ENCODE measurements at places on chromosomes 5 and 9. TPM values are rescaled to one million over a fixed set of nuclear protein-coding genes. Genes with fewer than 3 reads are reported as not detected.

DNA sequence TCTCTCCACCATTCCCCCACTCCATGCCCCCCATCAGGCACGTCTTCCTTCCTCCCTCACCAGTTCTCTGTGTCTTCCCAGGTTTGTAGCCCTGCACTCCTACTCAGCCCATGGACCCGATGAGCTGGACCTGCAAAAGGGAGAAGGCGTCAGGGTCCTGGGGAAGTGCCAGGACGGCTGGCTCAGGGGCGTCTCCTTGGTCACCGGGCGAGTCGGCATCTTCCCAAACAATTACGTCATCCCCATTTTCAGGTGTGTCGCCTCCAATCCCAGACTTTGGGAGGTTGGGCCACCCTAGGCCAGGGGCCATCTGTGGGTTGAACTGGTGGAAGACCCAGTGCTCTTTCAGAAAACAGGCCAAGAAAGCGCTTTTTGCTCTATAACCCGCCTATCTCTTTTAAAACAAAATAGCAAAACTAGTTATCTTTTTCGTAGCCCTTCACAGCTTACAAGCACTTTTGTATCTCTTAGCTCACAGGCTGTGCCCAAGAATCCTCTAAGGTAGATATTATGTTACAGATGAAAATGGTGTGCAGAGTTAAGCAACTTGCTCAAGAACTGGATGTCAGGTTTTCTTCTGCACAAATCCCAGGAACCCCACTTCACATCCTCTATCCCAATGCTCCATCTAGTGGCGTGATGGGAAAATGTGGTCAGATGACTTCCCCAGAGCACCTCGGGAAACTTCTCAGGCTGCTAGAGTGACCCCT, 56.2 kb downstream of the PLAC8L1 start:
- peak; percentile 43 for DNase-seq

DNA sequence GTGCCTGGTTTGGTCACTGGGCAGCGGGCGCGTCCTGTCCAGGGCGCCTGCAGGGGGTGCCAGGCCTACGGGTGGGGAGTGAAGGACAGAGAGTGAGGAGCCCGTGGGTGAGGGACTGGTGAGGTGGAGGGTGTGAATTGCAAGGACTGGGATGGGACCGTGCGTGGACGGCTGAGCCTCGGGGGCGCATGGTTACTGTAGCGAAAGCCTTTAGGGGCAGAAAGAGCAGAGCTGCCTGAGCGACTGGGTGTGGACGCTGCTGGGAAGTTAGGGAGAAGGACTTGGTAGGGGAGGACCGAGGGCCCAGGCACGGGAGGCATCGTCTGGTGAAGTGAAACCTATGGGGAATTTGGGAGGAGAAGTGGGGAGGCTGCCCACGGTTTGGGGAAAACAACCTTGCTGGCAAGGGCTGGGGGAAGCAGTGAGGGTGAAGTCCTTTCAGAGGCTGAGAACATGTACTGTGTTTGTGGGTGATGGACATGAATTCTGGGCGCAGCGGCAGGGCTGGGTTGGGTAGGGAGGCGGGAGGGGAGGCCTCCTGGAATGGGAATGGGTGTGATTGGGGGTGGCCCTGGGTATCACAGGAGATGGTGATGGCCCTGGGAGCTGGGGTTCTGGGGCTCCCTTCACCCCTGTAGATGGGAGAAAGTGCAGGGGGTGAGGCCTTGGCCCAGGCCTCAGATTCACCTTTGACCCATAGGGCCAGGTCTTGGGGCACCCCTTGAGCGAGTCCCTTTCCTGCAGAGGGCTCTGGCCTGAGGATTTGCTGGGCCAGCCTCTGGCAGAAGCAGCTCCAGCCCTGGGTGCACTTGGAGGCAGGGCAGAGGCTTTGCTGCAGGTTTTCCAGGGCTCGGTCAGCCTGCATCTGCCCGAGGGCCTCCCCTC, 1.7 kb upstream of the TOR4A start:
- no peak for DNase-seq

GRCh38 chr9:109085510-109085909, 34.2 kb downstream of the TMEM245 start:
- DNase-seq, result no peak

GRCh38 chr9:137672907-137673791, 54.3 kb downstream of the EHMT1 start:
- DNase-seq, result no peak

DNA sequence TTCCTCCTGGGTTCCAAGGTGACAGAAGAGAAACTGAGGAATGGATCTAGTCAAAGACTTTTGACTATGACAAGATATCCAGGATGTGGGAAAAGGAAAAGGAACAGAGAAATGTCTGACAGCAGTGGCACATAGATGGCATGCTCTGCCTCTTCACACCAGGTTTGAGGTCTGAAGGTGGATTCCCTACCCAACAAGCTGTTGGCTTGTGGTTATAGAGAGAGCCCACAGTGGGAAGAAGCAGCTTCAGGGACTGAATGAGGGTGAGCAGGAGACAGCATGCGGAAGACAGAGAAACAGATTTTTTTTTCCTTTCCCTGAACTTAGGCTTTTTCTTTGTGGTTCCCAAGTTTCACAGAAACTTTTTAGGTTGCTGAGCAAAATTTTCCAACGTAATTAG, 20.6 kb downstream of the IFNW1 start:
- DNase-seq, result no peak

- no peak for DNase-seq
These were observed 22.3 kb downstream of the ERGIC1 start for GRCh38 chr5:172856336-172856735.

DNA sequence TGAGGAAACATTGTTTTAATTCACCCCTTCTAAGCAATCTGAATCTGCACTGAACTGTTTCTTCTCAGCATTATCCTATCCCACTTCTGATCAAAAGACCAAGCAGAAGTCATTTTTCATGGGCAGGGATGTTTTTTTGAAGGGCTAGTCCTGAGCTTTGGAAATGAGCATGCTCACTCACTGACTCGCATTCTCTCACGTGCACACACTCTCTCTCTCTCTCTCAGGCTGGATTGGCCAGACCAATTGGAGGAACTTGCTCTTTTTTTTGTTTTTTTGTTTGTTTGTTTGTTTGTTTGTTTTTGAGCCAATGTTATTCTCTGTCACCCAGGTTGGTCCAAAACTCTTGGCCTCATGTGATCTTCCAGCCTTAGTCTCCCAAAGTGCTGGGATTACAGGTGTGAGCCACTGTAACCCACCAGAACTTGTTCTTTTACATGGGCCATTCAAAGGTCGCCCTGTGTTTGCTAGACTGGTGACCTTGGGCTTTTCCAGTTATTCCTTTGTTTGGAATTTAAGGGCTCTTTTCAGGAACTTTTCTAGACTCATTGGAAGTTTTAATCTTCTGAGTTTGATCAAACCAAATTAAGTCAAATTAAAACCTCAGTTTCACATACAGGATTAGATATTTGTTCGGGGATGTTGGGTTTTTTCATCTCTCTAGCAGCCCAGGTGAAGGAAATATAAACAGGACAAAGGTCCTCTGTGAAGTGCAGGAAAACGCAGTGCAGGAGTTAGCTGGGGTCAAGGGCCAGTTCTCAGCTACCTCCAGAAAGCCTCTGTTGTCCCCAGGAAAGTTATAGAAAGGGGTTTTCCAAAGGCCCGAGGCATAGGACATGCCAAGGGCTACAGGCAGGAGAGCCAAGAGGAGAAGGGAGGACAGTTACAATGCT, 13.1 kb downstream of the FAXDC2 start:
- no peak for DNase-seq

DNA sequence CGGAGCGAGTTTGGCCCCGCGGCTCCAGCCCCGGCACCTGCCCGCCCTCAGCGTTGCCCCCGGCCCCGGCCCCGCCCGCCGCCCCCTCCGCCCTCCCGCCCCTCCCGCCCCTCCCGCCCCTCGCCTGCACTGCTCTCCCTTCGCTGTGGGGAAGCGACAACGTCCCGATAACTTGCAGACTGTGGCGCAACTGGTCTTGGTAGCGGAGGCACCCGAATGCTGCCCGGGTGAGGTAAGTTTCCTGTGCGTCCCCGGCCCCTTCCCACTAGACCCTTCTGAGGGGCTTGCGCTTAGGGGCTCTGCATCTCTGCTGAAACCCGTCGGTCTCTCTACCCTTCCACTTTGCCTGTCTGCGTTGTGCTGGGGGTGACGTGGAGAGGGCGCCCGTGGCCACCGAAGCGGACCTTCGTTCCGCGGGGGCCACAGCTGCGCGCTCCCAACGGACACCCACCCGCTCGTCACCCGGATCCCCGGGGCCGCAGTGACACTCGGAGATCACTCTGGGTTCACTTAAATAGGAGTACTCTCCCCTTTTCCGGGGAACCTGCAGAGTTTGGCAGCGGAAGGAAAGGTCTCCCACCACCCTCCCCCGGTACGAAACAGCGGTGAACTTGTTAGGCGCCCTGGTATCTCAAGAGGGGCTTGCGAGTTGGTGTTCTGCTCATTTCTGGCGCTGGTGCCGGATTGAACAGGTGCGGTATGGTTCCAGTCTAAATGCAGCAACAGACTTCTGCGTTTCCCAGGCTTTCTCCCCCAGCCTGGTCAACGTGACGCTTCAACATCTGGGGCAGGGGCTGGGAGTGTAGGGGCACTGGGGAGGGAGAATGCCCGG, 707 bp downstream of the PIP5K1B start:
- DNase-seq, result peak; percentile 46

DNA sequence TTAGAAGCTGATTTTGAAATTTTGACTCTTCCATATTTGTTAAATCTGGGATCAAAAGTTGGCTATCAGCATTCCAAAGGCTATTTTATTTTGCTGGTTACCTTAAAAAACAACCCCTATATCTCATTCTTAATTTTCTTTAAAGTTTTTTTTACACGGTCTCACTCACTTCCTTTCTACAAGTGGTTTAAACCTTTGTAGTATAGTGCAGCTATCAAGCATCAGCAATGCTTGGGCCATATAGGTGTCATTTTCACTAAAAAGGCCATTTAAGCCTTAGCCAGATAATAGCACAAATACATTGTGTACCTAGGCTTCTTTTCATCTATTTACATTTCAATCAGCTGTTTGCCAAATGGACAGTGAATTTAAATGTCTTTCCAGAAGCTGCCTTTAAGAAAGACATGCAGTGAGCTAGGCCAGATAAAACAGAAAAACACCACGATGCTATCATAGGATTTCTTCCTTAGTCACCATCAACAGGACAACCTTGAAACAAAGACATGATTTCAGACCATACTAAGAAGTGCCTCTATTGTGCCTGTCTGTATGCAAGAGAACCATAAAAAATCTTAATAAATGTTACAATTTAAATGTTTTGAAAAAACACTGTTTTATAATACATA, 104.2 kb downstream of the RAPGEF6 start:
- no peak for DNase-seq

DNA sequence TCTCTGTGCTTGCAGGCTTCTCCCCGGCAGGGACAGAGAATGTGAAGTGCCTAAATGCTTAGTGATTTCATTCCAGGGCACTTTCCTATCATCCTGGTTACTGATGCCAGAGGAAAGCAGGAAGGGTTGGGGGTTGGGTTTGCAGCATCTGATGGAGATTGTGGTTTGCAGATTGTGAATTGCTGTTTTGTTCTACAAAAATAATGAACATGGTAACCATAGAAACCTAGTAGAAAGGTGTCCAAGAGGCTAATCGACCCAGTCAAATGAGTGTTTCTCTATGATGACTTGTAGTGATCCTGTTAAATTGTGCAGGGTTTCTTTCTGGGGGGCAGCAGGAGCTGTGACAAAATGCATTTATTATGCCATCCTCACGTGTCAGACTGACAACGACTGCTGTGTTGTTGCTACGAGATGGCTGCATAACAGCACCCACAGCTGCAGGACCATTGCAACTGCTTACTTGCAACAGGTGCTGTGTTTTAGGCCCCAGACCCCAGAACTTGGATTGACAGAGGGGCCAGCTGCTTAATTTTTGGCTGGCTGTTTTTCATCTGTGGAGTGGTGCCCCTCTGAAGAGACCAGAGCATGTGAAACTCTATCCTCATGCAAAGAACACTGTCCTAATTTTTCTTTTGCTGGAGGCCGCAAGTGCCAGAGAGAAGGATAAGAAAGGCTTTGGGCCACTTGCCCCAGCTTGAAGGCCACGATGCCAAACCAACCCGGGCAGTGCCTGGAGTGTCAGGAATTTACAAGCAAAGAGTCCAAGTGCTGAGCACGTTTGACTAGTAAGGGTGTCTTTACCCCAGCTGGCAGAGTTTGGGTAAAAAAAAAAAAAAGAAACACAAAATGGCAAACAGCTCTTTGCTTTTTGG, 397.8 kb downstream of the GADD45G start:
- DNase-seq, result no peak

DNA sequence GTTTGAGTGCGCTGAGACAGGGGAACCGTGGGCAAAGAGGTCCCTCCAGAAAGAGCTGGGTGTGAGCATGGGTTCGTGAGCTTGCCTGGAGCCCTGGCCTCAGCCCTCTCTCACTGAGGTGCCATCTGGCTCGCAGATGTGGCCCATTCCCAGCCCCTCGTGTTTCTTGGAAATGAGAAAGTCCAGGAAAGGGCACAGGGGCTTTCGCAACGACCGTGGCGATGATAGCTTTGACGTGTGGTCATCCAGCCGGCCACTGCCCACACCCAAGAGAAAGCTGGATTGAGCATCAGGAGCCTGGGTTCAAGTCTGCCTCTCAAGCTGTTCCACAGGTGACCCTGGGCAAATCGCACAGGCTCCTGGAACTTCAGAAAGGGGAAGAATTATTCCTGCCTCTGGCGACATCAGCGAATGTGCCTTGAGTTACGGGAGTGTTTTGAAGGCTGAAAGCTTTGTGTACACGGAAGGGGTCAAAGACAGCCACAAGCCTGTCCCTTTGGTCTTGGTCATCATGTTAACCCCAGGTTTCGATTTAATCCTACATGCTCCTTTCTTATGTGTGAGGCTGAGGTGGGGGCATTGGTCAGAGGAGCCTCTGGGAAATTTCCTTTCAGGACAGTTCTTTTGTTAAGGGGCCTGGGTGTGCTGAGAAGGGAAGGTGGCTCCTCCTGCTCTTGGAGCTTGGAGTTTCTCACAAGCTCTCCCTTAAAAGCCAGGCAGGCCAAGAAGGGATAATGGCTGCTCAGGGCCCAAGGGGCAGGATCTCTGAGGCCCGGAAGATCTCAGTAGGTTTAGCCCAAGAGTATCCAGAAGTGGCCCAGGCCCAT, 41.7 kb upstream of the IL17B start:
- DNase-seq, result no peak

GRCh38 chr5:76855961-76856360, 6.1 kb downstream of the S100Z start:
- DNase-seq, result no peak

DNA sequence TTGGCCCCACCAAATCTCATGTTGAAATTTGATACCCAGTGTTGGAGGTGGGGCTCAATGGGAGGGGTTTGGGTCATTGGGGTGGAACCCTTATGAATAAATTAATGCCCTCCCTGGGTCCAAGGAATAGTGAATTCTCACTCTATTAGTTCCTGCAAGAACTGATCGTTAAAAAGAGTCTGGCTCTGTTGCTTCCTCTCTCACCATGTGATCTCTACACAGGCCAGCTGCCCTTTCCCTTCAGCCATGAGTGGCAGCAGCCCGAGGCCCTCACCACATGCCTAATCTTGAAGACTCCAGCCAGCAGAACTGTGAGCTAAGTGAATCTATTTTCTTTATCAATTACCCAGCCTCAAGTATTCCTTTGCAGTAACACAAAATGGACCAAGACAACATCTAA, 106.0 kb downstream of the CAAP1 start:
- no peak for DNase-seq

The TRIM52 gene
- total RNA-seq, result 19.1 TPM

The FAM151B gene
- 5.4 TPM for total RNA-seq

The ZNF367 gene
- 1.5 TPM for total RNA-seq

The IFNA14 gene
- total RNA-seq, result not detected

The PLAC8L1 gene
- total RNA-seq, result not detected

The PCBD2 gene
- total RNA-seq, result 11.3 TPM
